Posterior vena cava (tissue), 2 donors: ENCODE measurements at places on chromosomes 16 and 17. TPM values are rescaled to one million over a fixed set of nuclear protein-coding genes. Genes with fewer than 3 reads are reported as not detected.

The RHBDL1 gene
- total RNA-seq: 0.71 TPM

The SMPD3 gene
- total RNA-seq: 0.23 TPM

The PPP1R1B gene
- 2.3 TPM for total RNA-seq

The VMP1 gene
- total RNA-seq: 390 TPM

The TNP2 gene
- not detected for total RNA-seq

The HSPB9 gene
- not detected for total RNA-seq

The TNFRSF13B gene
- total RNA-seq: not detected

The HGS gene
- total RNA-seq: 90.7 TPM

The LRRC3C gene
- total RNA-seq: not detected

The LRRC45 gene
- 3.8 TPM for total RNA-seq

The PRAC2 gene
- total RNA-seq: not detected

The KRTAP3-1 gene
- total RNA-seq: not detected

The PERCC1 gene
- total RNA-seq: not detected

The HSD11B2 gene
- total RNA-seq: 3.2 TPM

The INCA1 gene
- total RNA-seq: 1.3 TPM

The HIC1 gene
- 64.2 TPM for total RNA-seq

The INPP5K gene
- total RNA-seq: 23.5 TPM

The ZG16 gene
- total RNA-seq: not detected

The TNFSF12 gene
- 52.0 TPM for total RNA-seq

The TSPAN10 gene
- total RNA-seq: 0.14 TPM

The GH1 gene
- not detected for total RNA-seq

The TP53TG3F gene
- not detected for total RNA-seq

The KRTAP4-3 gene
- not detected for total RNA-seq
